Activated CD4-positive, alpha-beta T cell treated with anti-CD3 and anti-CD28 coated beads, Interleukin-2, amount 50 U/mL, for 48 hours (primary cell): ENCODE measurements at places on chromosomes 7 and 10.

DNA sequence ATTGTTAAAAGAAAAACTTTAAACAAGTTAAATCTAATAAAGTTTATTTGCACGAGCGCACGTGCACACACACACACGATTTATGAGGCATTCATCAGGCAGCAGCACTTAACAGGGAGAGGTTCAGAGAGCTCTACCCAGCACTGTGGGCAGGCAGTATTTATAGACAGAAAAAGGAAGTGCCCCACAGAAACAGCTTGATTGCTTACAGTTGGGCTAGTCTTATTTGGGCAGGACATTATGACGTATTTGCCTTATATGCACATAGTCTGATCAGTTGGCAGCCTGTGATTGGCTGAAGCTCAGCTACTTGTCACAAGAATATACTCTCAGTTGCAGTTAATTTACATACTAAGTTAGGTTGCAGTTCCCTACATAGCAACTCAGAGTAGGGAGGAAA, 1.2 kb upstream of the SDHAF3 start:
- DNase-seq, result no peak

DNA sequence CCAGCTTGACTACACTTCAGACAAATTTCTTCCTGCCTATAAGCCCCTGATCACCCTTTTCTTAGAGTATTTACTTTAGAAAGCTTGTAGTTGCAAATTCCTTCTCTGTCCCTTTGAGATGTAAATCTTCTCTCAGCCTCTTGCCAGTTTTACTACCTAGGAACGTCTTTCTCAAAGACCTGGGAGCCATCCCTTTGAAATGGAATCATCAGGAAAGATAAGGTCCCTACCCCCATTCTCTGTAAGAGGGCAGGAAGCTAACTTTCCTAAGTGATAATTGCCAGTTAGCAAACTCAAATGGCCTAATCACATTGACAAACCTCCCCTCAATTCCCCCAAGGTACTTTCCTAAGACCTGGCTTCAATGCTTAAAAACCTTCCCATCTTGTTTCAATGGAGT, 304.5 kb downstream of the MDFIC start:
- DNase-seq, result no peak

GRCh38 chr10:7853890-7854289, 35.6 kb downstream of the TAF3 start:
- DNase-seq, result no peak

DNA sequence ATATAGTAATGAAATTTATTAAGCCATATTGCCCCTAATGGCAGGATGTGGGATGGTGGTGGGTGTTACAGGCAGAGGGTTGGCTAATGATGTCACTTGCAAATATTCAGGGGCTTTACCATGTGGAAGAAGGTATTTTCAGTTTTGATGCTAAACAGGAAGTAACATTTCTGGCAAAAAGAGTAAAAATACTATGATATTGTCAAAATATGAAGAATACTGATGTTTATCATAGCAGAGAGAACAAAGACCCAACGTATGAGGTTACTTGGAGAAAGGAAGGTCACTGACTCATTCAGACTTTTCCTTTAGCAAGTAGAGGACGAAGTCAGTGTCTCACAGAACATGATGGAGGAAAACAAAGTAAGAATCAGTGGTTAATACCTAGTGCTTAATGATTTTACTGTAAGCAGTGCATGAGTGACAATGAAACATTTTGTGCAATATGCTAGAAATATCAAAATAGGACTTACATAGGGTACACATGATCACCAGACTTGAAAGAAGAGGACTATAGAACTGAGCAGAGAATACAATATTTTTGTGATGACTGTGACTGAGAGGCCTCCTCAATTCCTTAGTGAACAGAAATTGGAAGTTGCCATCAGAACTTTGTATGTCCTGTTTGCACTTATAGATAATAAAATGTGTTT, 89.7 kb upstream of the STEAP4 start:
- DNase-seq, result no peak

- DNase-seq, result no peak
Measured at GRCh38 chr7:138350701-138351357, 109.2 kb upstream of the TRIM24 start.

DNA sequence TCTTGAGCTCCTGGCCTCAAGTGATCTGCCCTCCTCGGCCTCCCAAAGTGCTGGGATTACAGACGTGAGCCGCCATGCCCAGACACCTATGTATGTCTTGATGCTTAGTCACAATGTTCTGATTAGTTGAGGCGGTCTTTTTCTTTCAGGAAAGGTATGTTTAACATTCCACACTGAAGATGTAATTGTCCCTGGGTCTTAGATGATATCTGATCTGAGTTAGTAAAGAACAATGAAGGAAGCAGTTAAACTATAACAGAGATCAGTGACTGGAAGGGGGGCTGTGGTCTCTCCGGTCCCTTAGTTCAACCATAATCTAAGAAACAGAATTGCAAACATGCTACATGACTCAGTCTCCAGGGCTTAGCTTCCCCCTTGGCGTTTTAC, 31.5 kb upstream of the SH2D4B start:
- DNase-seq, result no peak

GRCh38 chr7:116674508-116675173, 2.6 kb downstream of the MET start:
- no peak for DNase-seq

DNA sequence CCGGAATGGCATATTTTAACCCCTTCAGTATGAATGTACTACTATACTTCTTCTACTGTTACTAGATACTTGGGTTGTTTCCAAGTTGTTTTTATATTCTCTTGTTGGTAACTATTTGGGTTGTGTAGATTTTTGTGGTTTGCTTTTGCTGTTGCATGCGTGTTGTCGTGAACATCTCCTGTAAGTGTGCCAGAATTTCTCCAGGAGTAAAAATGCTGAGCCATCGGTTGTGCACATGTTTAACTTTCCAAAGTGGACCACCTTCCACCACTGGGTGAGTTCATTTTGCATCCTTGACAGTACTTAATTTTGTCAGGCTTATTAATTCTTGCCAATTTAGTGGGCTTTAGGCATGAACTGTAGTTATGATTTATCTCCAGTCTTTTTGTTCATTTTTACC, 47.9 kb downstream of the CSGALNACT2 start:
- no peak for DNase-seq

DNA sequence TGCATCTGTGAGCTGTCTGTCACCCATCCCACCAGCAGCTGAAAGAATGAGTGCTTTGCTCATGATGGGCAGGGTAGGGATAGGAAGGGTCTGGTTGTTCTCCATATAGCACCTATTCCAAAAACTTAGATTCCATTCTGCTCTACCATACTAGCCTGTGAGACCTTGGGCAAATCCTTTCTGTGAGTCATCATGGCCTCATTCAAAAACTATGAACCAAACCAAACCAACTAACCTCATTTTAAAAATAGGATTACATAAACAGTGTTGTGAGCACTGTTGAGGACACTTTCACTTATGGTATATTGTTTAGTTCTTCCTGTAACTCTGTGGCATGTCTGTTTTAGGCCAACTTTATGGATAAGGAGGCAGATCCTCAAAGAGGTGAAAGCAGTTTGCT, 30.9 kb upstream of the STEAP4 start:
- DNase-seq, result no peak

- DNase-seq, result no peak
Measured at GRCh38 chr10:100738055-100738827, 7.1 kb upstream of the PAX2 start.

DNA sequence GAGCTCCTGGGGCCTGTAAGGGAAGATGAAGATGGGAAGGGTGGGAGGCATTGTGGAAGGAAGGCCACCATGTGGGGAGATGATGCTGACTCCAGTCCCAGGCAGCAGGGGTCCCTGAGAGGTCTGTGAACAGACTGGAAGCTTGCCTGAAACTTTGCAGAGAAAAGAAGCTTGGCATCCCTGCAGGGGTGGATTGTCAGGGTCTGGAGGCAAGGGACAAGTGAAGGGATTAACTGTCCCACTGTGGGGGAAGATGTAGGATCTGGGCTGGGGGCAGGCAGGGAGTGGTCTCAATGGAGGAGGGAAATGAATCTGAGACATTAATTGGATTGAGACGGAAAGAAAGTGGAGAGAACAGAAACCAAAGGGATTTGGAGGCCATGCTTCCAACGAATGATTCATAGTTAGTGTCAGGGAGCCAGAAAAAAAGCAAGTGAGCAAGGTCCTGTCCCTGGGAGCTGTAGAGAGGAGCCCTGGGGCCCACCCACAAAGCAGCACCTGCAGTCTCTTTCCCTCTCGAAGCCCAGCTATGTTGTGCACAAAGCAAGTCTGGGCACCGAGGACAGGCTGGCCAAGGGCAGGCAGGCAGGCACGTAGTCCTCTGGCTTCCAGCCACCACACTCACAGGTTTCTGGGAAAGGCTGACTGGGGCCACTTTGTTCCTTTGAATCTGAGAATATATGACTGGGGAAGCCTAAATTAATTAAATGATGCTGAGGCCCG, 4.7 kb upstream of the SLC18A3 start:
- DNase-seq, result no peak

DNA sequence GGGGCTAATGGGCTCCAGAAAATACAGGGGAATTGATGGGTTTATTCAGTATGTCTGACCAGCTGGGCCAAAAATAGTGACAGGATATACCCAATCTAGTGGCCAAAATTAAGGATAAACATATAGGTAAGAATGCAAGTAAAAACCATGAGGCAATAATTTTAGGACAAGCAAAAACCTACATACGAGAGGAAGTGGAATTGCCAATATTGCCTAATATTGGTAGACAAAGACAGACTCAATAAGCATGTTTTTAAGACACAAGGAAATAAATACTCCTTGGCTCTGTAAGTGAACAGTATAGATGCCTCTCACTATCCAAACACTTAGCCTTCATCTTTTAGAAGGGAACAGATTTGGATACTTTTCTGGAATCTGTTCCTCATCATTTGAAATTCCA, 51.0 kb downstream of the ATXN7L1 start:
- DNase-seq, result no peak

- no peak for DNase-seq
Measured at GRCh38 chr7:101235050-101235449, 2.6 kb downstream of the CLDN15 start.

GRCh38 chr10:102438374-102438773, 6.0 kb upstream of the CUEDC2 start:
- no peak for DNase-seq

DNA sequence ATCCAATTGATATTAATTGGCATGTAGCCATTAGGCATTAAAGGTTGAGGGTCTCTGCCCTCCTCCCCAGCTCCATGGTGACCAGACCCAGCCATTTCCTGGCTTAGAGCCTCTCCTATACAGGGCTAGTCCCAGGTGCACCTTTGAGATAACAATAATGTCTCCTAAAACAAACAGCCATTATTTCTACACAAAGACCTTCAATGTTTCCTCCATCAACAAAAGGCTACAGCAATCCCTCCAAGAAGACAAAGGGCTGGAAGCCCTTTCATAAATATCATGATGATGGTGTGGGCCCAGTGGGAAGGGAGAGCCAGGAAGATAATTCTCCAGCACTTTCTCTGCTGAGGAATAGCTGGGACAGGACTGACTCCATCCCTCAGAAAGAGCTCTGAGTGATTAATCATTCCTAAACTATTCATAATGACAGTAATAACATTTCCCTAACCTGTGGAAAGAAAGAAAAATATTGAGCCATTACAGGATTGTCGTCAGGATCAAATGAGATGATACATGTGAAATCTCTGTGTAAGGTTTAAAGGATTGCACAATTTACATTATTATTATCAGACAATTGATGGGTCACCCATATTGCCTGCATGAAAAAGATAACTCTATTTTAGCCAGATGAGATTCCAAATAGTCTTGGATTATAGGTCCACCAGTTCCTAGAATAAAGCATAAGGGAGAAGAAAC, 10.2 kb downstream of the PKD2L1 start:
- DNase-seq, result no peak

GRCh38 chr10:132837905-132838304, 52.0 kb upstream of the NKX6-2 start:
- DNase-seq, result no peak

DNA sequence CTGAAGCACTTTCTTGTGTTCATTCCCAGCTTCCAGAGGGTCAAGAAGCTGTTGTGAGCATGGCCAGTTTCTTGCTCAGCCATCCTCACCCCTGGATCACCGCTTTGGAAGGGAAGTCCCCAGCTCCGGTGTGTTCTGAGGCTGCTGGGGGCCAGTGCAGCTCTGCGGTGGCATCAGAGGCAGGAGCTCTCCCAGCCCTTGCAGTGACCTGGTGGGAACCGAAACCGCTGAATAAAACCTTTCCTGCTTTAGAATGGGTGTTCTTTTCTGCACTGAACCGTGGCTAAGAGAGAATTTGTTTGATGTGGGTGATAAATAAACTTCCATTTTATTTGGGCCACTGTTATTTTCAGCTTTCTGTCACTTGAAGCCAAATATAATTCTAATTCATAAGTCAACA, 450.9 kb upstream of the VSTM2A start:
- no peak for DNase-seq

DNA sequence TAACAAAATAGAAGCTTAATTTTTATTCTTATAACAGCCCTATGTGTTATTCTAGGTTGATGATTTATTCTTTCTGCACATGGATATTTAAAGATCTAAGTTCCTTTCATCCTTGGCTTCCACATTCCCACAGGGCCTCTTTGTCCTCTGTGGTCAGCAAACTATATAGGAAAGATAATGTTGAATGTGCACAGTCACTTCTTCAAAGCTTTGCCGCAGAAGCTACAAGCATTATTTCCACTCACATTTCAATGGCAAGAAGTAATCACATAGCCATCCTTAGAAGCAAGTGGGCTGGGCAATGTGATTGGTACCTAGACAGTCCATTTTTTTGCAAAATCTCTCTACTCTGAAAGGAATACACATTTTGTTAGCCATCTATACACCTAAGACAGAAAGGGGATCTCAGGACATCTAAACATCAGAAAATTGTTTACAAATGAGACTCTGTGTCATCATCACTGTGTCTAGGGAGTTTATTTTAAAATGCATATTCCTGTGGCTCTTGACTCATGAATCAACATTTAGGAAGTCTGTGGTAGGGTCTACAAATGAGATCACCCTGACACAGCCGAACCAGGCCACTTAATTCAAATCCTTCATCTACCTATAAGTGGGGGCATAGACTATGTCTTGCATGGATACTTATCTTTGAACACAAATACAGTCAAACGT, 1060.5 kb downstream of the XPNPEP1 start:
- DNase-seq, result no peak

DNA sequence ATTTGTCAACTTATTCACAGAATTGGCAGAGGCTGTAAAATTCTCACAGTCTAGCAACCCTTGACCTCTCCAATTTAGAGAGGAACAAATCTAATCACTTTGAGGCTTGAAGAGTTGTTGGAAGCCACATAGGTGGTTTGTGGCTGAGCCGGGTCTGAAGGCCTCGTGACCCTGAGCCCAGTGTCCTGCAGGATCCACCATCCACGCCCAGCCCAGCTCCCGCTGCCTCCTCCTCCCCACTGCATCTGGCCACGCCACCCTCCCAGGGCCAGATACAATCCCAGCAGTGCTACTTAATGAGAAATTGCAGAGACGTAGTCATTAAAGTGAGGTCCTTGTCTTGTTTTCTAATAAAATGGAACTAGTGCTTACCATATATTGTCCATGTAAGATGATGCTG, 81.4 kb upstream of the SHH start:
- DNase-seq, result no peak

GRCh38 chr7:3436746-3437145, 135.7 kb downstream of the SDK1 start:
- no peak for DNase-seq
